T-helper 1 cell (primary cell): ENCODE measurements at places on chromosomes 7 and 10.
A peak's percentile ranks its signal among the peaks of the same experiment; 100 is the strongest.

DNA sequence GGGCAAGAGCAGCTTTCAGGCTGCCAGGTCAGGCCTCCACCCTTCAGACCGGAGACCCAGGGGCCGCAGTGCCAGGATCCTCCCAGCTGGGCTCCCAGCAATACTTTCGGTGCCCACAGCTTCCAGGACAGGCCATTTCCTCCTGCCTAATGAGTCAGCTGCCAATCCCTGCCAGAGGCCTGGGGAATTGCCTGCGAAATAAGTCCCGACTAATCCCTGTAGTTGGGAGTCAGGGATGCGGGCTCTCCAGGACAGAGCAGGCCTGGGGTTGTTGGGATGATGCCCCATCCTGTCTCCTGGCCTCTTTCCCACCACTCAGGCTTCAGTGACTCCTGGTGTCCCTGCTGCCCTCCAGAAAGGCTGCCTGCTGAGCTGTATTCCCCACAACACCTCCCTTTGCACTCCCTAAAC is 143.5 kb upstream of the UNC5B start:
- DNase-seq, result no peak

DNA sequence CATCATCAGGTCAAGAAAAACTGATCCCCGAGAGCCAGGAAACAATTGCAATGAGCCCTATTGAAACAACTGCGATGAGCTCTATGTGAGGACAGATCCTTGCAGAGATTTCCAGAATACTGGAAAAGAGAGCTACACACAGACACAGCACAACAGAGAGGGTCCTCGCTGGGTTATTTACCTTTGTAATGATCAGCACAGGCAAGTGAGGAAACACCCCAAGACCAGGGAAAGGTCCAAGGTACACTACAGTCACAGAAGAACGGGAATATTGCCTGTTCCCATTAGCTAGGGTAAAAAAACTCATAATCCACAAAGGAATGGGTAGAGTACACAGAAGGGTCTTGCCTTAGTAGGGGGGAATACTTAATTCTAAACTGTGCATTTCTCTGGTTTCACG is 152.7 kb downstream of the ZNF438 start:
- DNase-seq, result no peak

GRCh38 chr10:19611775-19612174 is 204.5 kb upstream of the PLXDC2 start:
- DNase-seq, result no peak

DNA sequence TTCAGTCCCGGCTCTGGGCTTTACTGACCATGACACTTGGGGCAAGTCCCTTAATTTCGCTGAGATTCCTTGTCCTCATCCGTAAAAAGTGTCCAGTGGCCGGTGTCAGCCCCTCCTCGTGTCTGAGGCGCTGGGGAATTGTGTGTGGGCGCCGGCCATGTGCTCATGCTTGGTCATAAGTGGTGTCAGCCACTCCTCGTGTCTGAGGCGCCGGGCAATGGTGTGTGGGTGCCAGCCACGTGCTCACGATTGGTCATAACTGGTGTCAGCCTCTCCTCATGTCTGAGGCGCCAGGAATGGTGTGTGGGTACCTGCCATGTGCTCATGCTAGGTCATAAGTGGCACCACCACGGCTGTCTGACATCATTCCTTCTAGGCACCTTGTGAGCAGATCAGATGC is 40.7 kb upstream of the DMBT1 start:
- DNase-seq, result no peak

GRCh38 chr7:135792363-135792668 is 43.7 kb upstream of the FAM180A start:
- no peak for DNase-seq

- DNase-seq, result no peak
These were observed 897 bp upstream of the RAMP3 start for GRCh38 chr7:45156516-45157272.

GRCh38 chr7:64990216-64990615 is 620 bp downstream of the ZNF117 start:
- no peak for DNase-seq

DNA sequence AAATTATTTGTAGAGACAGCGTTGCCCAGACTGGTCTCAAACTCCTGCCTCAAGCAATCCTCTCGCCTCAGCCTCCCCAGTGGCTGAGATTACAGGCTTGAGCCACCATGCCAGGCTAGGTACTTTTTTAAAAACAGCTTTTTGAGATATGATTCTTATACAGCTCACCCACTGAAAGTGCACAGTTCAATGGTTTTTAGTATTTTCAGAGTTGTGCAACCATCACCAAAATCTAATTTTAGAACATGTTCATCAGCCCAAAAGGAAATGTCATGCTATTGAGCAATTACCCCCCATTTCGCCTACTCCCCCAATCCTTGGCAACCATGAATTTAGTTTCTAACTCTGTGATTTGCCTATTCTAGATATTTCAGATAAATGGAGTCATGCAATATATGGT is 73.7 kb downstream of the EVX1 start:
- DNase-seq, result no peak

GRCh38 chr7:47978790-47979144 is 648 bp downstream of the HUS1 start:
- DNase-seq, result no peak

GRCh38 chr7:21508538-21508937 is 34.3 kb upstream of the DNAH11 start:
- no peak for DNase-seq

DNA sequence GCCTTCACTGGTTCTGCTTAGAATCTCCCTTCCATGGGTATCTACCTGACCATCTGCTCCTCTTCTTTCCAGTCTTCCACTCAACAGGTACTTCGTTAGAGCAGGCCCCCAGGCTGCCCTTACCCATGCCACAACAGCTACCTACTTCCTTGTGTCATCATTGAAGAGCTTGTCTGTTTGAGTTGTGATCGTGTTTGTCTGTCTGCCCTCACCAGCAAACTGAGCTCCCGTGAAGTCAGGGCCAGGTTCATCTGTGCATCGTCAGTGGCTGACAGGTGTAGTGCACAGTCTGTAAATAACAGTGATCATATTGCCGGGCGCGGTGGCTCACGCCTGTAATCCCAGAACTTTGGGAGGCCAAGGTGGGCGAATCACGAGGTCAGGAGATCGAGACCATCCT is 5.0 kb downstream of the NIPSNAP2 start:
- DNase-seq, result no peak

GRCh38 chr10:102602272-102603045 is 41.8 kb upstream of the TRIM8 start:
- DNase-seq, result no peak

- DNase-seq, result no peak
These were observed 617 bp upstream of the FOXI2 start for GRCh38 chr10:127736222-127736914.

DNA sequence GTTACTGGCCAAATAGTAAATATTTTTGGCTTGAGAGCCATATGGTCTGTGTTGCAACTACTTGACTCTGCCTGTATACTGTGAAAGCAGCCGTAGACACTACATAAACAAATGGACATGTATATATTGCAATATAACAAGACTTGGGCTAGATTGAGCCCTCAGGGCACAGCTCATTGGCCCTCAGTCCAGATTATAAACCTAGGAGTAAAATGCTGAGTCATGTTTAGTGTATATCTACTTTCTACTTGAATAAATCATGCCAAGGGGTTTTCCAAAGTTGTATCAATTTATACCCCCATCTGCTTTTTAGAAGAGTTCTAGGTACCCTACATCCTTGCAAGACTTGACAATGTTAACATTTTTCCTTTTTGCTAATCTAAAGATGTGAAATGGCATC is 27.4 kb upstream of the POU6F2 start:
- no peak for DNase-seq

DNA sequence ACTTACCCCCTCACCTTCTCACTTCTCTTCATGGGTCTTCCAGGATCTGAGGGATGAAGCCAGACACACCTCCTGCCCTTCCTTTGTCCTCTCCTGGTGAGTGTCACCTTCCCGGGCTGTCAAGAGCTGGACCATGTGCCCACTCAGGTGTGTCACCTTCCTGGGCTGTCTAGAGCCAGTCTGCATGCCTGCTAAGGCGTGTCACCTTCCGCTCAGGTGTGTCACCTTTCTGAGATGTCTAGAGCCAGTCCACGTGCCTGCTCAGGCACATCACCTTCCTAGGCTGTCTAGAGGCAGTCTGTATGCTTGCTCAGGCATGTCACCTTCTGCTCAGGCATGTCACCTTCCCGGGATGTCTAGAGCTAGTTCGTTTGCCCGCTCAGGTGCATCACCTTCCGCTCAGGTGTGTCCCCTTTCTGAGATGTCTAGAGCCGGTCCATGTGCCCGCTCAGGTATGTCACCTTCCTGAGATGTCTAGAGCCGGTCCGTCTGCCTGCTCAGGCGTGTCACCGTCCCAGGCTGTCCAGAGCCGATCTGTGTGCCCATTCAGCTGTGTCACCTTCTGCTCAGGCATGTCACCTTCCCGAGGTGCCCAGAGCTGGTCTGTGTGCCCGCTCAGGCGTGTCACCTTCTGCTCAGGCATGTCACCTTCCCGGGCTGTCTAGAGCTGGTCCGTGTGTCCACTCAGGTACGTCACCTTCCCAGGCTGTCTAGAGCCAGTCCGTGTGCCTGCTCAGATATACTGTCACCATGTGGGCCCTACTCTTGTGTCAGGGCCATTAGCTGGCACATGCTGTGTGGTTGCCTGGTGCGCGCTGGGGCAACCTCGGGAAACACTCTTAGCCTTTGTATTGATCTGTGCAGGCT is 245.3 kb downstream of the EBF3 start:
- DNase-seq, result no peak

- DNase-seq, result no peak
These were observed 9.2 kb downstream of the ZNF800 start for GRCh38 chr7:127383123-127383835.

DNA sequence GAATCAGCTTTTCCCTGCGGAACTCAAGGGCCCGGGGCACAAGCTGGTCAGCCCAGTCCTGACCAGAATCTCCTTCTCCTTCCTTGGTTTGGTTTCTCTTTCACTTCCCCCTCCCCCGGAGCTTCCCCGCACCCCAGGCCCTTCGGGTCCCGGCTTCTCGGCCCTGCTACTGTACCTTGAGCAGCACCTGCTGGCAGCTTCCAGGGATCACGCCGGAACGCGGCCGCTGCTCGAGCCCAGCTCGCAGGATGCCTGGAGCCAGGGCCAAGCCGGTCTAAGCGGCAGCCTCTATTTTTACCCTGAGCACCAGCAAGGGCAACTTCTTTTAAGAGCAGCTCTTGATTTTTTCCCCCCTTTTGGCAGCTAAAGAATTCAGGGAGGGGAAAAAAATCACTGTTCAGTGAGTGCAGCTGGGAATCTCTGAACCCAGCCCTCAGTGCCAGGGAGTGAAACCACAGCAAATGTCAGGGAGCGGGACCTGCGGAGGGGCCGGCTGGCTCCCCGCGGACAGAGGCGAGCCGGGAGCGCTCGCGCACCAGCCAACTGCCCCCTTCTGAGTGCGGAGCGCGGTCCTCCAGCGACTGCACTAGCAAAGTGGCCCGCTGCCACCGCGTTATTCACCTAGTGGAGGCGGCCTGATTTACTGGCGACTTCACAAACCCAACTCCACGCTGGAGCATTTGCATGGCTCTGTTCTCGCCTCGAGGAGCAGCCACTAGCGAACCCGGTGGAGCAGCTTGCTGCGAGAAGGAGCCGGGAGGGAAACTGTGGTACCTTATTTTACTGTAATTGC is 2.4 kb upstream of the INHBA start:
- DNase-seq, result no peak

- DNase-seq, result no peak
These were observed 94.9 kb downstream of the GPR26 start for GRCh38 chr10:123761038-123761428.

DNA sequence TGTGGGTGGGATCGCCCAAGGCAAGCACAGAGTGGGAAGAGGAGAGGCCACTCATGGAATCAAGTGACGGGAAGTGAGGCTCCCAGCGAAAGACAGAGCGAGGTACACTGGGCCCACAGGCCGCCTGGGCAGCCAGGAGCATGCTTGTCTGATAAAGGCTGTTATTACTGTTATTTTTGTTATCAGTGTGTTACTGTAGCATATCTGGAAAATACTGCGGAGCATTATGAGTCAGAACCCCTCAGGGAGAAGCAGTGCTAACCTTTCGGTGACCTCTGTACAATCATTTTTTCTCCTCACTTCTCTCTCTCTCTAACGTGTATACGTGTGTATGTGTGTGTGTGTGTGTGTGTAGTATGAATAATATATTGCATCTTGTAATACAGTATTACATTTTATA is 3.8 kb upstream of the TCERG1L start:
- DNase-seq, result no peak

DNA sequence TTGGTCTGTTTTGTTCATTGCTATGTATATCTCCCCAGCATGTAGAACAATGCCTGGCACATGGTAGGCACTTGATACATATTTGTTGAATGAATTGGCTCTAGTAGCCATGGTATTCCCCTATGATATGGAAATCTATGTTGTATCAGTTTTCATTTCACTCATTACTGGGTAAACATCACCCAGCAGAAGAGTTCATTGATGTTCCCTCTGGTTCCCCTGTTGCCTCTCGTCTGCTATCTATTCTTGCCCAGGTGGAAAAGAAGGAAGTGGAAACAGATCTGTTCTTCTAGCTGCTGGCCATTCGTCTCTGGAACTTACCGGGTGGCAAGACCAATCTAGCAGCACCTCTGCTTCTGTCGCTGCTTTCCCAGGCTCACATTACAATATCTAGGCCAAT is 71.5 kb downstream of the LRRC4 start:
- DNase-seq, result no peak

- DNase-seq, result peak; percentile 13
These were observed 1.8 kb downstream of the KIAA1549 start for GRCh38 chr7:138979226-138979979.

DNA sequence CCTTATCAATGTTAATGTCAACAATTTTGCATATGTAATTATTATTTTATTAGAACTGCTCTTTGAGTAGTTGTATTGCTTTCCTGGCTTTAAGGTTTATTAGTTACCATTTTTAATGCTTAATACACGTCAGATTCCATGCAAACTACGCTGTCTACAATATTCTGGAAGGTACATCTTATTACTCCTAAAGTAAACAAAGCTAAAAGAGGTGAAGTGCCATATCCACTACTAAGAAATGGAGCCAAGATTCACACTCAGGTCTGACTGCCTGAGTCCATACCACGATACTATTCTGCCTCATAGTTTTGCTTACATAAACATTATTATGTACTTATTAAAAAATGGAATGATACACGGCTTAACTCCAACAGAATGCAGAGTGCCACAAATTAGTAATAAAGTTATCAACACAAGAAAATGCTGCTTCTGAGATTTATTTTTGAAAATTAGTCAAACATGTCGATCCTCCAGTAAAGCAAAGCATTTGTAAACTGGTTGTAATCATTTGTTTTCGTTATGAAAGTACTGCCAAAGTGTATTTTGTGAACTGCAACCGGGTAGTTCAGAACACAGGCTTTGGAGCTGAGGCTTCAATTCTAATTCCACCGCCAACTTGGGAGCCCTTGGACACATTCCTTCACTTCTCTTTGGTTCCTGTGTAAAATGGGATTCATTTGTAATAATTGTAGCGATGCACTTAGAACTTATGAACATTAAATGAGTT is 1.1 kb upstream of the DMTF1 start:
- DNase-seq, result no peak

- DNase-seq, result no peak
These were observed 157.3 kb downstream of the CACNA2D1 start for GRCh38 chr7:82286096-82286797.
